ENCODE measurements at places on chromosomes 7 and 10. TPM values are rescaled to one million over a fixed set of nuclear protein-coding genes. Genes with fewer than 3 reads are reported as not detected.
A peak's percentile ranks its signal among the peaks of the same experiment; 100 is the strongest.

GRCh38 chr10:13922586-13922985, 335.8 kb downstream of the PRPF18 start:
- no peak for DNase-seq

GRCh38 chr7:111568870-111569462, 6.7 kb upstream of the IMMP2L start:
- DNase-seq, result no peak

DNA sequence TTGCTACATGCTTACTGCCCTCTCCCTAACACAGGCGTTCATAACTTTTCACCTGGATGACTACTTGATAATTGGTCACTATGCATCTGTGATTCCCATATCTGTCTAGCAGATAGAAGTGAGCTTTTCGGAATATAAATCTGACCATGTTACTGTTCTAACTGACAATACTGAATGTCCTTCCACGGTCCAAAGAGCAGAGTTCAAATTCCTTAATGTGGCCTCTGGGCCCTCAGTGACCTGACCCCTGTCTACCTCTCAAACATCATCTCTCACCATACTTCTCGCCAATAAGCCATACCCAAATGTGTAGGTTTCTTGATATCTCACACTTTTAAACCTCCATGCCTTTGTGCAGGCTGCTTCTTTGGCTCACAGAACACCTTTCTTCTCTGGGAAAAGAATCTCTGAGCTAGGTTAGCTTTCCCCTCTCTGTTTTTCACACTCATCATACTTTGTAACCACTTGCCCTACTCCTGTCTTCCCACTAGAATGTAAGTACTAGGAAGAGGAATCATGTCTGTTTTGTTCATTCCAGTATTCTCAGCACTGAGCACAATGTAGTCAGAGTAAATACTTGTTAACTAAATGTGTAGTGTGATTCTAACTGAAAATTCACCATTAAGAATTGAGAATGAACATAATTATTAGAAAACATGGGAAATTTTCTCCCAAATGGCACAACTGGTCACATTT, 39.2 kb upstream of the LRRC17 start:
- no peak for DNase-seq

GRCh38 chr7:151895008-151895630, 18.2 kb upstream of the PRKAG2 start:
- DNase-seq, result no peak

- no peak for DNase-seq
These were observed 157.2 kb downstream of the ARHGAP12 start for GRCh38 chr10:31771331-31771831.

DNA sequence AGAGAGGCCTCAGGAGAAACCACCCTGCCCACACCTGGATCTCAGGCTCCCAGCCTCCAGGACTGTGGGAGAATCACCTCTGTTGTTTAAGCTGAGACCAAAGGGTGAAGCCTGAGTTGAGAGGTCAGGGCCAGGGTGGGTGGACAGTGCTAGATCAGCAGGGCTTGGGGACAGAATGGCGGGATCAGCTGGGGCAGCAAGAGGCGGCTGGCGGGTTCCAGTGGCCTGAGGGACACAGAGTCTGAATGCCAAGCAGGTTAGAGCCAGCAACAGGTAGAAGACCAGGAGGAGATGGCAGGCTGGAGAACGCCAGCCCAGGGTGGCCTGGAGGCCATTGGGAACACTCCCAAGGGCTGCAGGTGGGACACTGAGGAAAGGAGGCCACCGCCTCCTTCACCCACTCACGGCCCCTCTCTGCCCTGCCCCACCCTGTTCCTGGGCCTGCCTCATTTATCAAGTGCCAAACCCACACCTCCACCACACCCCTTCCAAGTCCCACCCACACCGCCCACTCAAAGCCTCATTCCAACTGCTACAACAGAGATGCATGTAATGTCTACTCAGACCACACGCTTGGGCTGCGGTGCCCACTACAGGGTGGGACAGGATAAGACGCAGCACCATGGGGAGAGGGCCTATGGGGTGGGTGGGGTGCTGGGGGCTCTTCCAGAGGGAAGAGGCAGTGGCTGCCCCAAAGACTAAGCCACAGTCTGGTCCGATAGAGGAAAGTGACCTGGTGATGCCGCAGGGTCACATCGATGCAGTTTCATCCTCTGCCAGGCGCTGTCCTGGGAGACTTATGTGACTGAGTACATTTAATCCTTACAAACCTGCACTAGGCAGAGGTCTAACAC, 173.9 kb downstream of the TNS3 start:
- no peak for DNase-seq

DNA sequence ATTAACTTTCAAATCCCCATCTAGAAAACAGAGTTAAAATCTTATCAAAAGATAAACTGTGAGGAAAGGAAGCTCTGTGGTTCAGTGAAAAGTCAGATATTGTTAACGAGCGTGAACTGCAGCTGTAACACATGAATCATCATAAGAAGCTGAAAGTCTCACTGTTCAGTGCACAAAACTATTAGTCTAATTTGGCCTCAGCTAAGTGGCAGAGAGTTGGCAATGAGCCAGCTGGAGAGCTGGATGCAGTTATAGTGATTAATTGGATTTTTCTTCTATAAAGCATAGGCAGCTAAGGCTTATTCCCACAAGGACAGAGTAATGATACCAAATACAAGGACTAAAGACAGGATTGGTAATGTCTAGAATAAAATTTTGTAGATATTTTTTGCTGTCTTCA, 101.1 kb upstream of the ABCB5 start:
- DNase-seq, result peak; percentile 91

- no peak for DNase-seq
These were observed 479.8 kb downstream of the ADRA2A start for GRCh38 chr10:111556666-111557065.

Gene SH2D4B
- total RNA-seq, result under 0.01 TPM

Gene AFAP1L2
- total RNA-seq, result 1.2 TPM

Gene GRK5
- total RNA-seq, result 35.9 TPM

Gene CCDC172
- not detected for total RNA-seq

Gene TMEM196
- total RNA-seq, result not detected

Gene TFPI2
- 290 TPM for total RNA-seq

Gene NPFFR1
- total RNA-seq, result not detected
